ENCODE measurements at places on chromosomes 16 and 17. TPM values are rescaled to one million over a fixed set of nuclear protein-coding genes. Genes with fewer than 3 reads are reported as not detected.

The WDR90 gene
- 22.6 TPM for total RNA-seq

The CTRB2 gene
- total RNA-seq = not detected

The SHISA6 gene
- not detected for total RNA-seq

The SCN4A gene
- under 0.01 TPM for total RNA-seq

The FOXF1 gene
- 7.2 TPM for total RNA-seq

The OTOA gene
- total RNA-seq = under 0.01 TPM

The NACA2 gene
- not detected for total RNA-seq

The GUCY2D gene
- total RNA-seq = under 0.01 TPM

The GRIN2C gene
- total RNA-seq = 0.12 TPM

The KRT17 gene
- 1.00 TPM for total RNA-seq

The MT1M gene
- total RNA-seq = 1.8 TPM

The CACNG3 gene
- total RNA-seq = not detected

The UTS2R gene
- not detected for total RNA-seq
